ENCODE measurements at places on chromosomes 6 and 20. TPM values are rescaled to one million over a fixed set of nuclear protein-coding genes. Genes with fewer than 3 reads are reported as not detected.

COL20A1 gene
- total RNA-seq, result not detected

- DNase-seq, result no peak
These were observed 7.9 kb downstream of the TUBB start for GRCh38 chr6:30727920-30728553.

DNA sequence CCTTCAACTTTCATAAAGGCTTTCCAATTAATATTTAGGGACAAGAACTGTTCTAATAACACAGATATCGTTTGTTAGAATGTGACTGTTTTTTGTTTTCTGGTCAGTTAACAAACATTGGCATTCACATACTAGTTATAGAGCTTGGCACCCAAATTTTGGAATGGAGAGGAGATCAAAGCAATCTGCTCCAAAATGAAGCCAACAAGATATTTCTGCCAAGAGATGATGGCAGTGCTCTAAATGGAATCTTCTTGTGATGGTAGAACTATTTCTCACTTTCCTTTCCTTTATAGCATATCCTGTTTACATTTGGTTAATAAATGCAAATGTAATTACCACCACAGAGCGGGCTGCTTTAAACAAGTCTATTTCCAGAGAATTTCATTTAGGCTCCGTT, 208.3 kb upstream of the RIMS1 start:
- DNase-seq, result no peak

SLC22A16 gene
- not detected for total RNA-seq

SLC13A3 gene
- not detected for total RNA-seq

DNA sequence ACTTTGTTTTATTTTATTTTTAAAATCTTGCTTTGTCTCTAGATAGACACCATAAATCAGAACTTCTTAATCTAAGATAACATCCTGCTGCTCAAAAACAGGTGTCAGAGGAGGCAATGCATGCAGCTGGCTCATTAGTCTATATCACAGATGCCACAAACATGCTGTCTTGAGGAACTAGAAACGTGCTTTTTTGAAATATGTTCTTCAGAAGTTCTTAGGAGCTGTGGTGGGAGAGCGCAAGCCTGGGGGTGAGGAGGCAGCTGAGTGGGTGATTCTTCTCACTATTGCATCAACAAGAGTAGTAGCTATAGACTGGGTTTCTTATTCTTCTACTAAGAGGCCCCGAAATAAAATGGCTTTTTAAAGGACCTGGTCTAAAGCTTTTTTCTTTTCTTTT, 23.4 kb downstream of the IL22RA2 start:
- DNase-seq, result no peak

HLA-DRB5 gene
- 0.28 TPM for total RNA-seq

SLC18B1 gene
- 9.7 TPM for total RNA-seq

GRCh38 chr6:45754432-45754831, 261.2 kb downstream of the CLIC5 start:
- DNase-seq, result no peak

All from activated naive CD8-positive, alpha-beta T cell treated with anti-CD3 and anti-CD28 coated beads for 36 hours (primary cell).